ENCODE measurements at places on chromosomes 5 and 9.

GRCh38 chr5:58066557-58066956 is 393.3 kb downstream of the PLK2 start:
- DNase-seq = no peak

GRCh38 chr5:103109277-103109676 is 10.7 kb downstream of the GIN1 start:
- no peak for DNase-seq

DNA sequence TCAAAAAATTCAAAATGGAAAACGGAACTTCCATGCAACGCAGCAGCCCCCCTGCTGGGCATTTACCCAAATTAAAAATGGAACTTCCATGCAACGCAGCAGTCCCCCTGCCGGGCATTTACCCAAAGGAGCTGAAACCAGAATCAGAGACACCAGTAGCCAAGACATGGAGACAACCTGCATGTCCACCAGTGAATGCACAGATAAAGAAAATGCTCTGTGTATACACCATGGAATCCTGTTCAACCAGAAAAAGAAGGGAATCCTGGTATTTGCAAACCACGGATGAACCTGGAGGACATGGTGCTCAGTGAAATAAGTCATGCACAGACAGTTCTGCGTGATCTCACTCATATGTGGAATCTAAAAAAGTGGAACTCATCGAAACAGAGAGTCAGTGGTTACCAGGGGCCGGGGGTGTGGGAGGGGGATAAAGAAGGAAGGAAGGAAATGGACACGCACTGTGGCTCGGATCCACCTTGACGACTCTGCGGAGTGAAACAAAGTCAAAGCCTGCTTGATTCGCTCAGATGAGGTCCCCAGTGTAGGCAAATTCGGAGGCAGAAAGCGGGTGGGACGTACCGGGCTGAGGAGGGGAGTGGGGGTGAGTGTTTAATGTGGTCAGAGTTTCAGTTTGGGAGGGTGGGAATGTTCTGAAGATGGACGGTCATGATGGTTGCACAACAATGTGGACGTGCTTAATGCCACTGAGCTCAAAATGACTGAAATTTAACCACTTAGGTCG is 40.2 kb upstream of the EXOC3 start:
- DNase-seq = no peak

DNA sequence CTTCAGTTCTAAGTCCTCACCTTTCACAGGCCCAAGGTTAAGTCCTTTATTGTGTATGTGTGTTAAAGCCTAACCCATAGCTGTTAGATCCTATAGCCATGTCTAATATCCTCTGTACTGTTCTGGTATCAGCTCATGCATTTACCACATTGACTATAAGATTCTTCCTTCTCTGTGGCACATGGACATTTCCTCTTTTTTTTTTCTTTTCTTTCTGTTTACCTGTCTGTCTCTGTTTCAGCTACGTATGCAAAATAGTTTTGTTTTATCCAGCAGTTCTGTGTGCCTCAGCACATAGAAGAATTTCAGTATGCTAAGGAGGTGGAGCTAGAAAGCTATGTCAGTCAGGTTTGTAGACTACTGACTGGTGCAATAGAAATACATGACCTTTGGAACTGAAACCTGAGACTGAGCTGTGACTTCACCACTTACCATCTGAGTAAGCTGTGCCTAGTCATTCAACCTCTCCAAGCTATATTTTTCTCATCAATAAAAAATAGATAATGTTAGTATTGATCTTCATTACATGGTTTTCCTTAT is 155.6 kb upstream of the VLDLR start:
- DNase-seq = no peak

DNA sequence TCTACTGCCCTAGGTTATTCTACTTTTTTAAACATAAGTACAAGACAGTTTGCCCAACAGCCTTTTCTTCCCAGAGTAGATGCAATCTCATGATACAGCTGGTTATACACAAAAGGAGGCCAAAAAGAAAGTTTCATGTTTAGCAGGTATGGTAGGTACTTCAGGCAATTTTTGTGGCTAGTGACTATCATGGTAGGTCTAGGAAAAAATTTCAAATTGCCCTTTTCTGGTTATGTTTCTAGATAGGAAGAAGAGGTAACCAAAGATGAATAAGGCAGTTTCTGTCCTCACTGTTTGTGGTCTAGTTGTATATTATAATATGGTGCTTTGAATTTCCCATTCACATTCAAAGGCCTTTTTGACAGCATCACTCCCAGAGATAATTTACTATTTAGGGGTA is 19.7 kb downstream of the MEGF9 start:
- no peak for DNase-seq

- no peak for DNase-seq
These were observed 63.6 kb downstream of the PALM2AKAP2 start for GRCh38 chr9:109843641-109844040.

DNA sequence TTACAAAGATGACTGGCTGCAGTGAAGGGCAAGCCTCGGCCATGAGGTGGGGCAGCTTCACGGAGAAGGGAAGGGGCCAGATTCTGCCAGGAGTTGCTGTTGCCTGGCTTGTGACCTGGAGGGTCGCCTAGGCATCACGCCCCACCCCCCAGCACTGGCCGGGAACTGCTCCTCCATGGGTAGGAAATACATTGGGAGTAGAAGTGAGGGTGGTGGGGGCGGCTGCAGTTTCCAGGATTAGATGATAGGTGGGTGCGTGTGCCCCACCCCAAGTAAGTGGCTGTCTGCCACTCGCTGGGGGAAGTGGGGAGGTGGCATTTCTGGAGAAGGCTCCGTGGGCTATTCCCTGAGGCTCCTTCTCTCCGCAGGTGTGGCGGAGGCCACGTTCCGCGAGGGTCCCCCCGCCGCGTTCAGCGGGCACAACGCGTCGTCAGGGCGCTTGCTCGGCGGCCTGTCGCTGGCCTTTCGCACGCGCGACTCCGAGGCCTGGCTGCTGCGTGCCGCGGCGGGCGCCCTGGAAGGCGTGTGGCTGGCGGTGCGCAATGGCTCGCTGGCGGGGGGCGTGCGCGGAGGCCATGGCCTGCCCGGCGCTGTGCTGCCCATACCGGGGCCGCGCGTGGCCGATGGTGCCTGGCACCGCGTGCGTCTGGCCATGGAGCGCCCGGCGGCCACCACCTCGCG is 16.9 kb downstream of the CRB2 start:
- no peak for DNase-seq

GRCh38 chr9:26033336-26033735 is 355.1 kb upstream of the TUSC1 start:
- no peak for DNase-seq

GRCh38 chr9:83024506-83025125 is 38.3 kb downstream of the RASEF start:
- no peak for DNase-seq

GRCh38 chr5:57334475-57334874 is 148.1 kb downstream of the ACTBL2 start:
- DNase-seq = no peak

DNA sequence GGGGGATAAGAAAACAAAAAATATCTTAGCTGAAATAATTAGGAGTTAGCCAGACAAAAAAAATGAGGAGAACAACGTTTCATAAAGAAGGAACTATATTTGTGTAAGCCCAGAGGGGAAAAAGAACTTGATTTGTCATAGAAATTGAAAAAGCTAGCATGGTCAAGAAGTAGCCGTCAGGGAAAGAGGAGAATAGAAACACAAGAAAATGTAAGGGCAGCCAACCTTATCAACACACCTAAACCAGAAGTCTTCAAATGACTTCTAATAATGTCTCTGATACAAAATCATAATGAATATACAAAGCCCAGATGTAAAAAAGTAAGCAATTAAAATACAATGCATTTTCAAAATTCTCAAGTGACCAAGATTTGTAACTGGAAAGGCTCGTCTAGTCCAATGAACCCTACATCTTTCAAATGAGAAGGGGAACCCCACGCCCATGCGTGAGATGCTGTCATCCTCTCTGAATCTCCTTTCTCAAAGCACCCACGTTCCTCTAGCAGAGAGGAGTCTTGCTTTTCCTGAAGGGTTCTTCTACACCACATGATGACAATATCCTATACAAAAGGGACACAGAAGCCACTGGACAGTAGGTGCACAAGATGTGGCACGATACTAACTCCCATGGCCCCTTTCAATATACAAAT is 103.7 kb downstream of the ARL15 start:
- no peak for DNase-seq

DNA sequence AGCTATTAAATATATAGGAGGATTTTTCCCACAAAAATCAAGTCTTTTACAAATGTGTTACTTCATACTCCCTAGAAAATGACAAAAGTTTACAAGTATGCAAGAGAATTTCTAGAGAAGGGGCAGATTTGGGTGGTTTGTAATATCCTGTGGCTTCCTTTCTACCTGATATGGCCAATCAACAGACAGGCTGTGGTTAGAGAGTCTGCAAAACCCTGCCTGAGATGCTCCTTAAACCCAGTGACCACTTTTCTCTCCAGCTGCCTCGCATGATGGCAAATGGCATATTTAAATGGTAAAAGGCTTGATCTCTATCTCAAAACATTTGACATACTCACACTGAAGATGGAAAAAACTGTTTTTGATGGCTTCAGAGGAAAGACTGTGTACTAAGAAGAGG is 550.1 kb upstream of the ZNF462 start:
- DNase-seq = no peak

DNA sequence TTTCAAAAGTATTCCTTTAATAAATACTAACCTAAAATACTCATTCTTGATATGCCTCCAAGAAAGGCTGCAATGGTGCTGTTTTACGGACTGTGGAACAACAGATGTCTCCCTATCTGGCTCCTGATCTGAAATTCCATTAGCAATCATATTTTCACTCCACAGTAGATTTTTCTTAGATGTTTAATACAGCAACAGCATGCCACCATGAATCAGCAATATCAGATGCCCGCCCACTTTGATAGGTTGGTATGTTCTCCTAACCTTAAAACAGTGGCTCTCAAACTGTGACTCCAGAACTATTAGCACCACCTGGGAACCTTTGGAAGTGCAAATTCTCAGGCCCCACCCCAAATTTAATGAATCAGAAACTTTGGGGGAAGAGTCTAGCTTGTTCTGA is 110.2 kb downstream of the MLLT3 start:
- no peak for DNase-seq

DNA sequence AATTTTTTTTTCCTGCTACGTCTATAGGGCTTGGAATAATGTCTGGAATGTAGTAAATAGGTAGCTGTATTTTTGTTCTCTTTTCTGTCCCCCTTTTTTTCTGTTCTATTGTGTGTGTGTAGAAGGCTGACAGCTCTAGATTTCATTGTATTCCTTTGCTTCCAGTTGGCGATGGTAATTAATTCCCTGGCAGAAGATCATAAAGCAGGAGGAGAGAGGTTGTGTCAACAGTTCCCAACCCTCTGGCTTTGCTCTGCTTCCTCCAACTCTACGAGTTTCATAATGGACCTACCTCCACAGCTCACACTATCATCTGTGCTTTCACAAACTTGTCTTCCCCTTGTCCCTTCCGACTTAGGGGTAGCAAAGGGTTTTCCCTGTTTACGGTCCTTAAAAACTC is 117.9 kb upstream of the CDH18 start:
- no peak for DNase-seq

DNA sequence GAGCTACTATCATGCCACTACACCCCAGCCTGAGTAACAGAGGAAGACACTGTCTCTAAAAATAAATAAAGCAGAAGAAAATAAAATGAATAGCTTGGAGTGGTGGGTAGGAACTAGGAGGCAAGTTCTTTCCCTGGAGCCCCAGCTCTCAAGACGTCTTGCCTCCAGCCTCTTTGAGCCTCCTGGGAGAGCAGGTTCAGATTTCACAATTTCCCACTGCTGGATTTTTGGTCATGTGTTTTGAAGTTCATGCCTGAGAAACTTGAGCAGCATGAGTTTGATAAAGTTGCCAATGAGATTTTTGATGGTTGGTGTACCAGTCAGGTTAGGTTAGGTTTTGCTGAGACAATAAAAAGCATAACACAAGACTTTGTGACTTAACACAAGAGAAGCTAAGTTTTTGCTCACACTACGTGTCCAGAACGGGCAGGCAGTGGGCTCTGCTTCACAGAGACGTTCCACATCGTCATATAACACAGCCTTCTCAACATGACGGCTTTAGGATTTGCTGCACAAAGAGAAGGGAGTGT is 4.1 kb upstream of the CCDC69 start:
- DNase-seq = no peak

DNA sequence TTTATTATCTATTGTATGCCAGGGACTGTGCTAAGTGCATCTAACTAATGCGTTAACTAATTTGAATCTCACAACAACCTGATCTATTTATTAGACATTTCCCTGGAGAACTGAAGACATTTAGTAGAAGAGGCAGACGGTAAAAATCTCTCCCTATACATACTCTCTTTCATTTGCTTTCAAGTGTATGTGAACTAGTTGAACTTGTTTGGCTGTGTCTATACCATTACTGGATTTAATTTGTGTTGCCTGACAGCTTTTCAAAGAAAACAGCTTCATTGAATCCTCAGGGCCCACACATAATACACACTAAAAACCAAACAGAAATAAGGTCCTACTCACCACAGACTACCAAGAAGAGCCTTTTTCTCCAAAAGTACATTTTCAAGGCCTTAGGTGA is 133.6 kb upstream of the NR3C1 start:
- DNase-seq = no peak

- no peak for DNase-seq
These were observed 161.5 kb downstream of the GABRB2 start for GRCh38 chr5:161385027-161385426.

- no peak for DNase-seq
These were observed 470.7 kb downstream of the CDK5RAP2 start for GRCh38 chr9:120109242-120109641.

DNA sequence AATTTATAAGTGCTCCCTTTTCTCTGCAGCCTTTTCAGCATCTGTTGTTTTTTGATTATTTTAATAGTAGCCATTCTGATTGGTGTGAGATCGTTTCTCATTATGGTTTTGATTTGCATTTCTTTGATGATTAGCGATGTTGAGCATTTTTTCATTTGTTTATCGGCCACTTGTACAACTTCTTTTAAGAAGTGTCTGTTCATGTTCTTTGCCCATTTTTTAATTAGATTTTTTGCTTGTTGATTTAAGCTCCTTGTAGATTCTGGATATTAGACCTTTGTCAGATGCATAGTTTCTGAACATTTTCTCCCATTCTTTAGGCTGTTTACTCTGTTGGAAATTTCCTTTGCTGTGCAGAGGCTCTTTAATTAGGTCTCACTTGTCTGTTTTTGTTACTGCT is 46.3 kb downstream of the FYB1 start:
- DNase-seq = no peak

DNA sequence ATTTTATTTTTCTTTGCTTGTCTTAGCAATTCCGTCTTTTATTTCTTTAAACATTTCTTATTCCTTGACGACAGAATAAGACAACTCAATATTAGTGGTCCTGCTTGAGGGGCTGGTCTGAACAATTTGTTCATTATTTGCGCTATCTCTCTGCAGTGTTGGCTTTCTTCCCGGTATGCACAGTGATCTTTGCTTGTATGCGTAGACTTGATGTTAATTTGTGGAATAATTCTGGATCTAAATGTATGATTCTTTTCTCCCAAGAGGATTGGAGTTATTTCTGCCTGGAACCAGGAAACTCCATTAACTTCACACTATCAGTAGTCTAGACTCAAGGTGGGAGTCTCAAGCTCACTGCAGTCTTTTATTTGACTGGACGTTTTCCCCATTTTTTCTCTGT is 80.4 kb downstream of the KDM4C start:
- no peak for DNase-seq

All from stimulated activated CD4-positive, alpha-beta T cell treated with anti-CD3 and anti-CD28 coated beads, Interleukin-1b, Interleukin-23, amount 100 ng/mL, for 24 hours (primary cell).